ENCODE measurements at places on chromosomes 6 and 20.

DNA sequence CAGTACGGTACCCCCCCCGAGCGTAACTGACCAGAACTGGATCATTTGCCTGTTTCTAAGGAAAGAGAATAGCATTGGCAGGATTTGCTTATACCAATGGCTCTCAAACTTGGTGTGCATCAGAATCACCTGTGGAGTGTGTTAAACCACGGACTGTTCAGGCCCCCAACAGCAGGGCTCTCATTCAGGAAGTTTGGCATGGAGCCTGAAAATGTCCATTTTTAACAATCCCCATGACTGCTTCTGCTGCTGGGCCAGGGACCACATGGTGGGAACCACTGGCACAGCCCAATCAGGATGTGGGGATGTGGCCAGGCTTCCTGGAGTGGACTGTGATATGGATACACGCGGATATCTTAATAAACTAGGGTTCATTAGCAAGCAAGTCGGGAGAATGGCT, 53.9 kb downstream of the GTF2H5 start:
- DNase-seq, result no peak

DNA sequence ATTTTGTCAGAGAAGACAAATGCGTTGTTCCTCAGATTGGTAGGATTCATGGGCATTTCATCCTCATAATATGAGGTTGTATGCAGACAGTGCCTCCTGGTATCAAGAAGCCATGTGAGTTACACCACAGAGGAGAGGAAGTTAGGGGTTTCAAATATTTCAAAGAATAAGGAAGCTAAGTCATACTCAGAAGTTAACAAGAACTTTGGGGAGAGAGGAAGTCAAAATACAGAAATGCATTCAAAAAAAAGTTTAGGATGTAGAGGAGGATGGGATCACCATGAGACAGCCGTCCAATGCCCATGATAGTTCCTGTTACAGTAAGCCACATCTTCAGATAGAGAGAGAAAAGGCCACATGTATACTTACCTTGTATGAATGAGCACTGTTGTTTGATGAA, 22.3 kb downstream of the HLA-DOB start:
- no peak for DNase-seq

DNA sequence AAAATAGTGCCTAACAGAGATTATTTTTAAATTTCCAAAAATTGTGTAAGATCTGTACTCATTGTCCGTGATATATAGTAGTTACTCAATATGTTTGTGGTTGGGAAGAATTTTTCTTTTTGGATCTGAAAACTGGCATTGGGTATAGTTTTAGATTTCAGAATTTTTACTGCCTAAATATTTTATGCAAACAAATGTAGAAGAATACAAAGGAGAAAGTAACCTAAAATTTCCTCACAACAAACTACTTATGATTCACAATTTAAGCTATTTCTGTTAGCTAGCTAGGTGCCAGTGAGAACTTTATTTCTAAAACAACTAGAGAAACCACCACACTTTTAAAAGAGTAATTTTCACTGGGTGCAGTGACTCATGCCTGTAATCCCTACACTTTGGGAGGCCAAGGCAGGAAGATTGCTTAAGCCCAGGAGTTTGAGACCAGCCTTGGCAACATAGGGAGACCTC, 38.8 kb downstream of the SESN1 start:
- no peak for DNase-seq

DNA sequence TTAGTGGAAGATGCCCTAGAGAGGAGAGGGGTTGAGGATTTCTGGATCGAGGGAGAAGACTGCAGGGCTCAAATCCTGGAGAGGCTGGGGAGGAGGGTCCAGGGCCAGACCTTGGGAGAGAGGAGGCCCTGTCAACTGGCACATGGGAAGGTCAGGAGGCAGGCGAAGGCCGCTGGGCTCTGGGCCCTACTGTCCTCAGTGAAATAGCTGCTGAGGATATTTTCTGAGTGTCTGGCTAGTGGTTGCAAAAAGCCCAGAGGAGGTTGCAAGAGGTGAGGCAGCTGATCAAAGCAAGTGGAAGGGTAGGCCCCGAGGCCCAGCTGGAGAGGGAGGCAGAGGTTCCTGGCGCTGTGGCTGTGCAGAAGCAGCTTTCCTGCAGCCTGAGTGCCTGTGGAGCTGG, 103.4 kb upstream of the MLN start:
- DNase-seq, result no peak

- DNase-seq, result no peak
These were observed 9.7 kb downstream of the FUCA2 start for GRCh38 chr6:143501851-143502250.

DNA sequence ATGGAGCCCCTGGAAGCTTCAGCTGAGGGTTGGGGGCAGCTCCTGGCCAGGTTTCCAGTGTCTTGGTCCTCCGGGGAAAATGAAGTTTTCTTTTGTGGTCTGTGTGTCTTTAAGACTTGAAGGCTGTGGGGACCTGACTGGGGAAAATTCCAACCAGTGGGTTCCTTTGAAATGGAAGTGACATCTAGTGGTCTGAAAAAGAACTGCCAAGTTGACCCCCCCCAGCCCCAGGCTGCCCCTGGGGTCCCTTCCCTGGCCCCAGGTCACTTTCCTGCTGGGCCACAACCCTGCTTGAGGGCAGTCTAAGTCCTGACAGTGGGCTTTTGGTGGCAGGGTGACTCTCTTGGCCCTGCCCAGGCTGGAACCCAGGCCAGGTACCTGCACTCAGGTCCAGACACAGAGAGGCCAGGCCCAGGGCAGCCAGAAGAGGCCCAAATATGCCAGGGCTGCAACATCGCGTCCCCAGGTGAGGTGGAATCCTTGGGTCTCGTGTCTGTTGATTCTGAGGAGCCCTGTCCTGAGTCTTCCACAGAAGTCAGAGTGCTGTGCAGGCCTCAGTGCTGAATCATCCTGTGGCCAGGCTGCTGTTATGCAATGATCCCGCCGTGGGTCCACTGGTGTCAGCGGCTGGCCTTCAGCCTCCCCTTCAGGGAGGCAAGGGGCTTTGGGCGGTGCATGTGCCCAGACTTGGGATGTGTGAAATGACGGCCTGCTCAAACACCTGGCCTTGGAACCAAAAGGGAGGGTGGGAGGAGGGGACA, 68.4 kb downstream of the VEGFA start:
- DNase-seq, result no peak

DNA sequence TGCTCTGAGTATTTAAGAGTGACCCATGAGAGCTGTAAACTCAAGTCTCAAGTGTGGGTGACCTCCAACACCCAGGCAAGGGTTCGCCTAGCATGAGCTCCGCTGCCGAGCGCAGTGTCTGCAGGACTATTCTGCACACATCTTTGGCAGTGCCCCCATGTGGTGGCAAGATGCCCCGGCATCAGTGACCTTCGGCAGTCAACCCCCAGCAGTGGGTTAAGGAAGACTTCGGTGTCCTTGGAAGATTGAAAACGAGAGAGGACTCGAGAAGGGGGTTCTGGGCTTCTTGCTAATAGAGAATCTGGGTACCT, 43.1 kb downstream of the RBM38 start:
- no peak for DNase-seq
